ENCODE measurements at places on chromosomes 3 and 15.

DNA sequence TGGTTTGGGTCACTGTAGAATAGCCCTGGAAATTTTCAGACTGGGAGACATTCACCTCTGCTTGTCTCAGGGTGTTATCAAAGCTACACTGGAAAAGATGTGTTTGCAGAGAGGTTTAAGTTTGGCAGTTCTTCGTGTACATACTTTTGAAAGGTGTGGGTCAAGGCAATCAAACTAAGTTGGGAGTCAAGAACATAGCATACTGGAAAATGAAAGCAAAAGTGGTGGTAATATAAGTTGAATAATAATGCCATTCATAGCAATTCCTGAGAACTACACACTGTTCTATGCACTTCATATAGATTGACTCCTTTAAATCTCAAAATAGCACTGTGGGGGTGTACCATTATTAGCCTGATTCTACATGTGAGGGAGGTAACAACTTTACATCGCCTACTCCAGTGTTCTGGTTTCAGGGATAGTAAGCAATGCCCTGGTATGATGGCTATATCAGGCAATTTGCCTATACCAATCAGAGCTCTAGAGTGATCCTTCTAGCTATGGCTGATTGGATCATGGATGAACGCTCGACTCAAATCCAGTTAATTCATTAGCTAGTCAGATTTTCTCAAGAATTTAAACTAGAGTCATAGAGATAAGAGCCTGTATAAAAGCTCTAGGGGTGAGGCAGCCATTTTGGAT lies 44.6 kb upstream of the RASGRP1 start:
- no peak for DNase-seq

- no peak for DNase-seq
These were observed 43.5 kb downstream of the MYO9A start for GRCh38 chr15:72074335-72075060.

DNA sequence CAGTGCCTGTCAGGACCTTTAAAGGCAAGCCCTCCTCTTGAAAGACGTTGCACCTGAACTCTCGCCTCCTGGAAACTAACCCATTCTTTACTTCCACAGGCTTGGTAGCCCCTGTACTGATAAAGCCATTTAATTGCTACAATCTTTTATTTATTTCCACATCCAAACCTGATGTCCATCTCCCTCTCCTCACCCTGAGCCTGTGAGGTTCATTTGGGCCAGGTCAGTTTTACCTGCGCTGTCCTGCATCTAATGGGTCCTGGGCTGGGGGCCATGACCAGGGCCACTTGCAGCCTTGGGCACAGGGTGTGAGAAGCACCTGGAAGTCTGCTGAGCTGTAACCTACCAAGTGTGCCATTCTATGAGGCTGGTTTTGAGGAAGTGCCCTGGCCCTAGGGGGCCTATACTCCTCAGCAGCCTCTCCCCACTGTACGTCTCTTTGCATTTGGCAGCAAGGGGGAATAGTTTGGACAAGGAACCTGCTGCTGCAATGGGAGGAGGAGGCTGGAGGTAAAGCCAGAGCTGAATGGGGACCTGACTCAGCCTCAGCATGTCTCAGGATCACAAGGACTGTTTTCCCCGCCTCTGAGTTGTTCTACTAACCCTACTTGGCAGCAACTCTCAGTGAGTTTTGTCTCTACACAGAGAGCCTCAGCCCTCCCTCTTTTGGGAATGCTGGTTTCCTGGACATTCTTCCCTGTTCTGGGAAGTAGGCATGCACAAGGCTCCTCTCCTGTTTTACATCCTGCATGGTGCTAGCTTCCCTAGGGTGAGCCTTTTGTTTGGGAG lies 53.8 kb downstream of the WDR76 start:
- no peak for DNase-seq

- DNase-seq, result no peak
These were observed 1.1 kb downstream of the SEC11A start for GRCh38 chr15:84714821-84715220.

DNA sequence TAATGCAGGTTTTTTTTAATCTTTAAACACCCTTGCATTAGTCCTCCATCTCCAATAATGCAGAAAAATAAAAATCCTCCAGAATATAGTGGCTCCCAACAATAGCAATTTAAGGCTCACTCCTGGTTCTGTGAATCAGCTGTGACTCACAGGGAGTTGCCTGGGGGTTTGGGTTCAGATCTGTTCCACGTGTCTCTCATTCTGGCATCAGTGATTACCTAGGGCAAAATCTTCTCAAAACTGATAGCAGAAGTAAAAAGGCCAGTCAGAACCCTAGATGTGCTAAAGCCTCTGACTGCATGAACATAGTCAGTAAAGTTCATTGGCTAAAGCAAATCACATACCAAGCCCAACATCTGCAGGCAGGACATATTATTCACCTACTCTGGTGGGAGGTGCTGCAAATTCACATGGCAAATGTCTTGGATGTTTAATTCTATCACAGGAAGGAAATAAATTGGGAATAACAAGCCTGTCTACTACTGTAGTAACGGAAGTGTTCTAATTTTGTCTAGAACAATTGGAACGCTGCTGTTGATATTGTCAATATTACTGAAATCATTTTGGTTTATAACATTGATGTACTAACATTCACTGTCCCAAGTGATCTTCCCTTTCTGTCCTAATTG lies 364.1 kb upstream of the CNTN4 start:
- no peak for DNase-seq

Data from stimulated activated CD4-positive, alpha-beta T cell treated with anti-CD3 and anti-CD28 coated beads, Interleukin-2, amount 100 ng/mL, for 4 hours (primary cell).